ENCODE measurements at places on chromosomes 3 and 15.

- DNase-seq = no peak
Observed at GRCh38 chr3:14237457-14237856, 58.8 kb downstream of the LSM3 start.

- no peak for DNase-seq
Observed at GRCh38 chr3:136311261-136311660, 61.1 kb downstream of the PCCB start.

DNA sequence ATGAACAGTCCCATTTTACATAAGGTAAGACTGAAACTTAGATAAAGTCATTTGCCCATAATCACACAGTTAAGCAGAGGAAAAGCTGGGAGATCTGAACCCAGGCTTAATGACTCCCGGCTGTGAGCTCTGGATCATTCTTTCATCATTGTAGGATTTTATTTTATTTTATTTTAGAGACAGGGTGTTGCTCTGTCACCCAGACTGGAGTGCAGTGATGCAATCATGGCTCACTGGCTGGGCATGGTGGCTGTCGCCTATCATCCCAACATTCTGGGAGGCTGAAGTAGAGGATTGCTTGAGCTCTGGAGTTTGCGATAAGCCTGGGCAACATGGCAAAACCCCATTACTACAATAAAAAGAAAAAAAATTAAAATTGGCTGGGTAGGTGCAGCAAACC, 31.2 kb upstream of the RAF1 start:
- DNase-seq = no peak

DNA sequence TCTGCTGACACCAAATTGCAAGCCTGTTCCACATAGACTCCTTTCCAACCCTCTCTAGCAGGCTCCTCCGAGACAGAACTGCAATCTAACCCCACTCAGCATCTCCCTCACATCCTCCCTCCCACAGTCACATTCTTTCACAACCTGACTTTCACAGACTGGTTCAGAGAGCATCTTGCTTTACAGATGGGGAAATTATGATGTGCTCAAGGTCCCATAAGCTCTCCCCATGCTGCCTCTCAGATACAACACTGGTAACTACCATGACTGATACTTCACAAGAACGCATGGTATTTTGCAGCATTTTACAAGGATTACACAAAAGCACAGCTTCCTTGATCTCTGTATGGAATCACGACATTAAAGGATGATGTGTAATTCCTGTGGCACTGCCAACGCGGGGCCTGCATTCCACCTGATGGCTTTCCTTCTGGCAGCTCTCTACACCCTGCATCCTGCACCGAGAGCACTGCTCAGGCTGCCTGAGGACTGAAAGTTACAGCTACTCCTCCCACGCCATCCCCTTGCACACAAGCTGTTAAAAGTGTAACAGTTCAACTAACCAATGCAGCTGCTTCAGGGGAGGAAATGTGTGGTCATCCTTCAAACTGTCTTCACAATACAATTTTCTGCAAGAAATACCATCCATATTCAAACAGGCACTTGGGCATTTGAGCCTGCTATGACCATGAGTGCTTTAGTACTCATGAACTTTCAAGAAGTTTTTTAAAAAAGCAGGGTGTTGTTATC, 27.6 kb downstream of the TBC1D2B start:
- no peak for DNase-seq

DNA sequence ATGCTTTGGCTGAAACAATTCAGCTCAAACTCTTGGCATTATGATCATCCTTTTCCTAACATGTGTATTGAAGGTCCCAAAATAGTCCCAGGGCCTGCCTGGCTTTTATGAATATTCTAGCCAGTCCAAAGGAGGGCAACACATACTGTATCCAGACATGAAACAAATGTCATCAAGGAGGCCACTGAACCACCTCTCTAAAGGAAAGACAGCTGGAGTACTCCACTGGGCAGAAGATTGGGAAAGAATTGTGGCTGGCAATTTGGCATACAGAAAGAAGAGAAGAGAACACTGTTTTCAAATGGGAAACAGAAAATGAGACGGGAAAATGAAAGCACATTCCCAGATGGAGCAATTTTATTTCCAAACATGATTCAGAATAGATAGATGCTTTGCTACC, 80.6 kb downstream of the NCEH1 start:
- no peak for DNase-seq

- no peak for DNase-seq
Observed at GRCh38 chr15:31476236-31476810, 149.7 kb downstream of the KLF13 start.

GRCh38 chr15:64396789-64397188, 9.2 kb downstream of the TRIP4 start:
- no peak for DNase-seq

GRCh38 chr15:52078876-52079700, 33.5 kb downstream of the BCL2L10 start:
- DNase-seq = no peak

DNA sequence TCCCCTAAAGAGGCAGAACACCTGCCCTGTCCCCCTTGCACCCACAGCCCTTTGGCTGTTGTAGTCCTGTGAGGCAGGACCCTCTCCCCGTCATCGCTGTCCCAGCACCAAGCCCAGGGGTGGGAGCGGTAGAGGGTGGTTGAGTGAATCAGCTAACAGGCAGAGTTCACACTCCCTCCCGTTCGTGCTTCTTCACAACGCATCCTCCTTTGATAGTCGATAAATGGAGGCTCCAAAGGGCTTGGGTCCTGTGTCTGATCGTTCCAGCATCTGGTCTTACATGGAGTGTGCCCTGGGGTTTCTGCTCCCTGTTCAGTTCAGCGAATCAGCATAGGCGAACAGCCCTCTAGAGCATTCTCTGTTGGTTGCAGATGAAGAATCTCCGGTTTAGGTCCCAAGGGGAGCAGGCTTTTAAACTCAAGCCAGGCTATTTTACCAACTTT, 820 bp upstream of the HMCES start:
- DNase-seq = no peak

GRCh38 chr15:36527235-36528162, 51.9 kb upstream of the CDIN1 start:
- no peak for DNase-seq

DNA sequence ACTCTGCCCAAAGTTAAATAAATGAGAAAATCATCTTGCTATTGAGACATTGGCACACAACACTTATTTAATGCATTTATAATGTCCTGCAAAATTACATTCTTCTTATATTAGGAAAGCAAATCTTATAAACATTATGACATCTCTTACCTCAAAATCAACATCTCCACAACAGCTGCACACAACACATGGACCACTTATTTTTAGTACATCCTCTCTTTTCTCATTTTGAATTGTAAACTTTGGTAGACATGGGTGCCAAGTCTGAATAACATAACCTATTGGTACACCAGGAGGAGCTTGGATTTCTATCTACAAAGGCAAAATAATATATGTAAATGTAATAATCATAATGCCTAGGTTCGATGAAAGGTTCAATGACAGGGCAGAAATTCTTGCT, 23.0 kb downstream of the PLSCR1 start:
- DNase-seq = no peak

GRCh38 chr3:139797724-139798343, 120.1 kb upstream of the NMNAT3 start:
- no peak for DNase-seq

- DNase-seq = no peak
Observed at GRCh38 chr3:157844800-157845565, 261.2 kb downstream of the SHOX2 start.

- DNase-seq = no peak
Observed at GRCh38 chr15:99906311-99906710, 173.1 kb upstream of the LYSMD4 start.

DNA sequence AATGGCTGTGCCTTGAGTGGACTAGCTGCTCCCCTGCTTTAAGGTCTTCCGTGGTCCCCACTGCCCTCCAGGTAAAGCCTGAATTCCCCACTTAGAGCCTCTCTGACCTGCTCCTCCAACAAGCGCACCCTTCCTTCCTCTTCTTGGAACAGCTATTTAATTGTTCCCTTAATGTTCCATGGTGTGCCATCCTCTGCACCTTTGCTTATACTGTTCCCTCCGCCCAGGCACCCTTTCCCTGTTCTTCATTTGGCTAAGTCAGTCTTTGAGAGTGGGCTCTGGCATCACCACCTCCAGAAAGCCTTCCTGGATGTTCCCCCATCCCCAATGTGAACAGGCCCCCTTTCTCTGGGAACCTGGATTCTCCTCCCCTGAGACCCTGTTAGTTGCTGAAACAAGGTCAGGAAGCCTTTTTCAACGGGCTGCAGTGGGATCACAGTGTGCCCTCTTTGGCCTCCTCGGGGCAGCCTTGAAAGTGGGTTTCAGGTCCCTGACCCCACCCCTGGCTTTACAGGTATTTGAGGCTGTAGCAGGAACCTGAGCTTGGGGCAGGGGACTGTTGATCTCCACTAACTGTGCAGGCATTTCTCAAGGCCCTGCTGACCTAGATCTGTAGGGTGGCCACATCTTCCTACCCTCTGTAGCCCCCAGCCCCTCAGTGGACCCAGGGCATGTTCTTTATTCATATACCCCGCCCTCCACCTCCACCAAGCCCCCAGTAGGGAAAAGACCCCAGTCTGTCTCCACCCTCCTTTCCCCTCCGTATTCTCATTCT, 5.0 kb downstream of the ISLR start:
- no peak for DNase-seq

DNA sequence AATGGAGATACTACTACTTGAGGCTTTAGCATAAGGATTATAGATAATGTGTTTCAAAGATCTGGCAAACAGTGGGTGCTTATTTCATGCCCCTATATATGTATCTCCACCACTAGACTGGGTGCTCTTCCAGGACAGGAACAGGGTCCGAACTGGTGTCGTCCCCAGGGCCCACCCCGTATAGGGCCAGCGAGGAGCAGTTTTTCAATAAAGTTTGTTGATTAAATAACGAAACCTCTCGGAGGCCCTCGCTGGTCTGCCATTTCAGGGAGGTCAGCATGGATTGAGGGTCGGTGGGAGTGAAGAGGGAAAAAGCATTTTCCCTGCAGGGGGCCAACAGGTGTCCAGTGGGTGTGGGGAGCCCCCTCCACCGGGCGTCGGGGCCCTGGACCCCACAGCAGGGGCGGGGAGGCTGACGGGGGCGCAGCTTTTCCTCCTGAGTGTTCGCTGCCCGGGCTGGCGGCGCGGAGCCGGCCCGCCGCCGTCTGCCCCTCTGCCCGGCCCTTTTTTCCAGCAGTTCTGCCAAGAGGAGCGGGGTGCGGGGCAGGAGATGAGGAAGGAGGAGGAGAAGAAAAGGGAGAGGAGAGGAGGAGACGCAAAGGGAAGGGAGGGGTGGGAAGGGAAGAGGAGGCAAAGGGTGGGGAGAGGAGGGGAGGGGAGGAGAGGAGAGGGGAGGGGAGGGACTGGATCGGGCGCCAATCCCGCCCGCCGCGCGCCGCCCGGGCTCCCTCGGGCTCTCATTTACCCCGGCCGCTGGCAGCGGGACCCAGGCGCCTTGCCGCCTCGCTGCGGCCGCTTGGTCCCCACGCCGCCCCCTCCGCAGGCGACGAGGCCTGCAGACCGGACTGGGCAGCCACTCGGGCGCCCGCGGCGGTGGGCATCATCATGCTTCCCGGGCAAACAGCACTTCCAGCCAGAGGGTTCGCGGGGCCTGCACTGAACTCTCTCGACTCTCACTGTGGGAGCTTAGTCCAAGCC, 66.3 kb downstream of the ISG20 start:
- no peak for DNase-seq

DNA sequence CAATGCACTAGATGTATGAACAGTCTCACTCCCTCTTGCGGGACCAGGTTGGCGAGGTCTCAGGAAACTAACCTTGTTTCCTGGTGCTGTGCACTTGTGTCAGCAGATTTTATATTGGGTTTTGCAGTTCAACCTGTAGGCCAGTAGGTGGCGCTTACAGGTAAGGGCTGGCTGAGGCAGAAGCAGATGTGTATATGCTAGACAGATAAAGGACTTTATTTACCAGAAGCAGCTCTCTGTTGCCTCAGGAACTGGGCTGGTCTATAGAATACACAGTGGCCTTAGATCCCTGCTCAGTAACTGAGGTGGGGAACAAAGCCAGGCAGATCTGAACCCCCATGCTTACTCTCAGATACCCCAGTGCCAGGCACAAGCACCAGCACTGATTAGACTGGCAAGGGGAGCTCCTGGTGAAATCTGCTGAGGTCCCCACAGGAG, 296.8 kb downstream of the DOCK3 start:
- DNase-seq = peak; percentile 50

DNA sequence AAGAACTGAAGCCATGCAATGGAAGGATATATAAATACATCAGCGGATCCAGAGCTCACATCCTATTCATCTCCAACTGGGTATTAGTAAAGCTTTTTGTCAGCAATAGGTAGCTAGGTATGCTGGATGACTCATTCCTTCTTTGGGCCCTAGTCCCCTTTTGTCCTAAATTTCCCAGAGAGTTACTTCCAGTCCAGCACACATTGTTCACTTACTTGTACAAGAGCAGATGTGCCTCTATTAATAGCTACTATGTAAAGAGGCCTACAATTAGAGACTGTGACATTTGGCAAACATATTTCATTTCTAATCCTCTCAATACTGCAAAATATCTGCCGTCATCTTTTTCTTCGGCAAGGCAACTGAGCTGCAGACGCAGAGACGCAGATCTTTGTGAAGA, 1.7 kb upstream of the SLC4A7 start:
- DNase-seq = no peak

- DNase-seq = no peak
Observed at GRCh38 chr3:156522673-156523072, 32.2 kb downstream of the SSR3 start.

- no peak for DNase-seq
Observed at GRCh38 chr15:40128766-40129660, 20.3 kb upstream of the BMF start.

DNA sequence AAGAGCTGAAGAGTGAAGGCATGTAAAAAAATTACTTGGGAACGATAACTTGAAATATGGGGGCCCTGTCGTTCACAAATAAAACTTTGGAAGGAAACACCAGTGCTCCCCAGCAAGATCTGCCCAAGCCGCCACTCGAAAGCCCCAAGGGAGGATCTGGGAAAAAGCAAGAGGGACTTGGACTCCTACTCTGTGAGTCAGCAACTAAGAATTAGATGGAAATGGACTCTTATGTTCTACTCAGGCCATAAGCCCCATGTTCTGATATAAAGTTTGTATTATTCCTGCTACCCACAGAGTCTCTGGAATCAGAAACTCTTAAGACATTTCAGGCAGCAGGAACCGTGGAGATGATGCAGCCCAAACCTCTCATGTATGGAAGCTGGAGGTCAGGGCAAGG, 75.7 kb downstream of the ITGB5 start:
- DNase-seq = no peak

DNA sequence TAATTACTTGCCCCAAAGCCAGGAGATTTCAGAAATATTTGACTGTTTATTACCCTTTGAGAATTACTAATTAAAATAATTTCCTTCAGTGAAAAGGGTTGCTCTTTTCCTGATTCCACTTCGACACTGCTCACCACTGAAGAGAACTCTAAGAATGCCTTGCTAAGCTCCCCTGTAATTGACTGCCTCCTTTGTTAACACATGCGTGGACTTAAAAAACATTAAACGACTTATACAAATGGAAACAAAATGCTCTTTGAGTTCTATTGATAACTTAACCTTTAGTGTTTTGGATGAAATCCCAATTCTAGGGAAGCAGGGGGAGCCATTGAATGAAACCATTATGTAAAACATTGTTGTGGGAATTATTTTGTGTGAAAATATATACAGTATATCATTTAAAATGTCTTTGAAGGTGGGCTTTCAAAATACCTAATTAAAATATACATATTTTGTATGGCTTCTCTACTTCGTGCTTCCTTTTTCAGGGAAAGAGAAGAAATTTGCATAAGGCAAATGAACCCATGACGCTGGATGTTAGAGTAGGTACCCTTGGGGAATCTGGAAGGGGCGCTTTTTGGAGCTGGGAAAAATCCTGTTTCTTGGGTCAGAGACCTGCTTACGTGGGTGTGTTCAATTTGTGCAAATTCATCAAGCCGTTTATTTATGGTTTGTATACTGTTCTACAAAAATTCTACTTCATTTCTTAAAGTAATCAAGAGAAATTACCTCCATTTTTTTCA, 64.2 kb downstream of the WWTR1 start:
- no peak for DNase-seq
